ENCODE measurements at places on chromosomes 1 and 21.

GRCh38 chr1:211951856-211952255, 83.5 kb downstream of the INTS7 start:
- peak; percentile 44 for DNase-seq

DNA sequence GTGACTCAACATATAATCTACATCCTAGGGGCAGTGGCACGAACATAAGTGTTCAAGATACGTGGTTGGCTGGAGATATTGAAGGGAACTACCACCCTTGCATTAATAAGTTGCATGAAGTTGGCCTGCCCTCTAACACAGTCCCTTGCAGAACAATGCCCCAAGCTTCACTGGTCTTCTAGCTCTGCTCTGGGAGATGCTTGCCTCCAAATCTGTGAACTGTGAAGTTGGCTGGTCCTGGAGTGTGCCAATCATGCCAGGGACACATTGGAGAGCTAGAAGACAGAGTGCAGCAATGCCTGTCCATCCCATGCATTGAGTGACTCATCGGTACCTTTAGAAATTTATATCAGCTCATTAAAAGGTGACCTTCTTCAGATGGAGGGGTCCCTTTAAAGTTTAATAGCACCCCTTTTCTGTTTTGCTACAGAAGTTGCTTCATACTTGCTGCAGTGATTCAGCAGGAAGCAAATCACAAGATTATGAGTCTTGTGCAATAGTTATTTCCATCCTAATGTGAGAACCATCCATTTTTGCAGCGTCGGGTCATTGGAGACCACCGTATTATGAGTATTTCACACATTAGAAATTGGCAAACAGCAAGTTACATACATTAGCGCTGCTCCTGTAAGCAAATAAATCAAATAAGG, 55.2 kb upstream of the KAZN start:
- DNase-seq = peak; percentile 77

DNA sequence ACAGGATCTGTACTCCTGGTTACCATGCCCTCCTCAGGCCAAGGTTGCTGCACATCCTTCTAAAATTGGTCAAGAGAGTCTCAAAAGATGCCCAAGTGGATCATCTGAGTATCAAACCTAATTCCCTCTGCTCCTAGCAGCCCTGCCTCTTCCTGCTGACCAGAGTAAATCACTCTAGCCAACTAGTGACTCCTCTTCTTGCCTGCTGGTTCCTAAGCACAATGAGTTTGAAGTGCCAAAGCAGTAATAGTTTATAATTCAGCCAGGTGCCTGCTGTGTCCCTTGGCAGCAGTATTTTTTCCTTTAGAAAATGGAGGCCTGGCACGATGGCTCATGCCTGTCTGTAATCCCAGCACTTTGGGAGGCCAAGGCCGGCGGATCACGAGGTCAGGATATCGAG, 137.9 kb upstream of the CAMK1G start:
- DNase-seq = no peak

- DNase-seq = no peak
These were observed 14.2 kb upstream of the AMIGO1 start for GRCh38 chr1:109523706-109524105.

DNA sequence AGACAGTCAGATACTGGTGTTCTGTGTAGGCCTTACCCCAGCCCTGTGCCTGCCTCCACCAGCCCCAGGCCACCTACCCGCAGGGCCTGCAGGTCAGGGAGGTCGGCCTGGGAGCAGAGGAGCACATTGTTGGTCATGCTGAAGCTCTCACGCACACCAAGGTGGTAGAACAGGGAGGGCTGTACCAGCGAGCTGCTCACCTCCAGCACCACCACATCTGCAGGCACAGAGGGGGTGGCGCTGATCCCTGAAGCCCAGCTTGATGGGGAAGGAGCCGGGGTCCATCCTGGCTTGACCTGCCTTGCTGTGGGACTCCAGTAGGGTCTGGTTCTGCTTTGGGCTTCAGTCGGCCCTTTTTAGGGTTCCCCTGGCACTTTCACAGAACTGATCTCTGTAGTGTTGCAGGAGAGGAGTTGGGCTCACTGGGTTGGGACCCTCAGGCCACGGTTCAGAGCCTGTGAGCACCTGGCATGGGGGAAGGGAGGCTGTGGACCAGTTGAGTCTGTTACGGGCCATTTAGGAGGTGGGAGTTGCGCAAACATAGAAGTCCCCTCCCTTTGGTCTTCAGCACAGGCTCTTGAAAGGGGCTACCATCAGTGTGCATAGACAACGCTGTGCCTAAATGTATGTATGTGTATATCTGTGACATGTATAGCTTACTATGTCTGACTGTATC, 1.9 kb downstream of the MAP3K6 start:
- DNase-seq = no peak

DNA sequence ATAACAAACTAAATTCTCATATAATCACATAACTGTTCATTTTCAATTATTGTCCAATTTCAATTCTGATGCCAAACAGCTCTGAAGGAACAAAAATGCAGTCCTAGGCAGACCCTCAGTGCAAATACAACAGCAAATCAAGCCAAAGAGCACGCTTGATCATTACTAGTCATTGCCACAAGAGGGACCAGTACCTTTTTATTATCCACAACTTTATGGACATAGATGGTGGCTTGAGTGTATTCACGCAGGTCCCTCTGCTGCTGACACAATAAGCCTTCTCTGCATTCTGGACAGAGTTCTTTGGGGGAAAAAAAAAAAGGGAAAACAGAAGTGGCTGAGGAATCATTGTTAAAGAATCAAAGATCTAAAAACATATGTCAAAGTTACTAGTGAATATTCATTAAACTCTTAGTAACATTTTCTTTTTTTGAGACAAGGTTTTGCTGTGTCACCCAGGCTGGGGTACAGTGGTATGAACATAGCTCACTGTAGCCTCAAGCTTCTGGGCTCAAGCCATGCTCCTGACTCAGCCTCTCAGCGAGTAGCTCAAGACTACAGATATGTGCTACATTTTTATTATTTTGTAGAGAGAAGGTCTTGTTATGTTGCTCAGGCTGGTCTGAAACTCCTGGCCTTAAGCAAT, 34.3 kb upstream of the RAP1GAP start:
- DNase-seq = peak; percentile 30

DNA sequence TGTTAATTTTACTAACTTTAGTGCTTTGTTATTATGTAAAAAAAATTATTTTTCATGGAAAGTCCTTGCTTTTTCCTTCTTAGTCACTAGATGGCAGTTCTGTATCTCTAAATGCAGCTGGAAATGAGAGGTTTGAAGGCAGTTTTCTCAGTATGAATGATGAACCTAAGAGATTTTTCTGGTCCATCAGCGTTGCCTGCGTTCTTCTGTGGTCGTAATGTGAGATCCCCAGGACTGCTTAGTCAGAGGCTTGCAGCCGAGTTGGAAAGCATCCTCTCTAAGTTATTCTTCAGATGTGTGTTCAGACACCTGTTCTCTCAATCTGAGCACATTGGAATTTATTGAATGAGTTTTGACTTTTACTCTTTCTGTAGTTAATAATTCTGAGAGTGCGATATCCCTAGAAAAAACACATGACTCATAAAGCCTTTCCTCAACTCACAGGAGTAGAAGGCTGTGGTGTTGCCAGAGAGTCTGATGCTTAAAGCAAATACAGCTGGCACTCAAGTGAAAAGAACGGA, 99.3 kb downstream of the FMN2 start:
- DNase-seq = peak; percentile 79

DNA sequence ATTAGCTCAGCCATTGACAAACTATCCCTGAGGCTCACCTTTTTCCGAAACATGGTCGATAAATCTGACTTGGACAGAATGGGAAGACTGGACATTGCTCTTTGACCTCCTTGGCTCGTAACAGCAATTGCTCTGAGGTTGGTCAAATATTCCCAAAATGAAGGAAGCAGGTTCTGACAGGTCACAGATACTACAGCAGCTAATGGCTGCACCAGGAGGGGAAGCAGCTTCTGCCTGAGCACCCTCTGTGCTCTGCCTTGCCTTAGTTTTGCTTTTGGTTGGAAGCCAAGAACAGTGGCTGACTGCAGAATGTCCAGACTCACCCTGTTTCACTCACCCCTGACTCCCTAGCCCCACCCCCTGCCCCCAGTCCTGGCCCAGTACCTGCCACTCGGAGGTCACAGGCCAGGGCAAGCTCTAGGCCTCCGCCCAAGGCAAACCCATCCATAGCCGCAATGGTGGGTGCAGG, 15.4 kb downstream of the ECHDC2 start:
- no peak for DNase-seq
